CD4-positive, CD25-positive, alpha-beta regulatory T cell (primary cell): ENCODE measurements at places on chromosomes 1 and 21.

- DNase-seq: no peak
These were observed 46.3 kb downstream of the SLC30A10 start for GRCh38 chr1:219882096-219882495.

DNA sequence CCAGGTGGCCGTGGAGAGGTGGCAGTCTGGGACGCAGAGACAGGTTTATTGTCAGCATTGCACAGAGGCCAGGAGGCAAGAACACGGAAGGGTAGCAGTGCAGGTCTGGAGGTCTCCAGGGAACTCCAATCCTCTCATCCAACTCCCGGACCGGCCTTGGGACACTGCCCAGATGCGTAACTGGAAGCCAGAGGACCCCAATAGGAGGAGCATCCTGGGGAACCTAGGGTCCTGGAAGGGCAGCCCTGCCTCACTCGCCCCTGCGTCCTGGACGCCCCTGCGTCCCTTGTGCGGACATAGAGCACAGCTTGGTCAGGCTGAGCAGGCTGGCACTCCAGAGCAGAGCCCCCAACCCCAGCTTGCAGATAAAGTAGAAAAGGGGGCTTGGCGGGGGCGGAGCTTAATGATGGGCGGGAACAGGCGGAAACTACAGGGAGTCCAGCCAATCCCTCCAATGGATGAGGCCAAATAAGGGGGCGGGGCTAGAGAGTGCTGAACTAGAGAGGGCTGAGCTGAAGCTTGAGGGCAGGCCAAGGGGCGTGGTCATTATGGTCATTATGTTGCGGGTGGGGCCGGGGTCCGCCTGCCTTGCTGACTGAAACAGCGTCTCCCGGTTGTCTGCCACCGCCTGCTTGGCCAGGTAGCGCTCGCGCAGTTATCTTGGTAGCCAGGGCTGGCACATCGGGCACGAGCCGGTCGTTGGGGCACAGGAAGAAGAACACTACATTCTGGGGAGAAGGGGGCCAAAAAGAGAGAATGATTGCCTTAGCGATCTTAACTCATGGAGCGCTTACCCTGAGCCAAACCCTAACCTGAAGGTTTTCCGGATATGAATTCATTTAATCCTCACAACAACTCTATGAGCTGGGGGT is 3.7 kb upstream of the ARHGEF19 start:
- peak; percentile 74 for DNase-seq

GRCh38 chr1:58816747-58817221 is 32.9 kb upstream of the JUN start:
- no peak for DNase-seq

GRCh38 chr1:19644681-19645410 is 735 bp downstream of the NBL1 start:
- DNase-seq: no peak

GRCh38 chr1:210098356-210098755 is 134.2 kb upstream of the SERTAD4 start:
- no peak for DNase-seq

DNA sequence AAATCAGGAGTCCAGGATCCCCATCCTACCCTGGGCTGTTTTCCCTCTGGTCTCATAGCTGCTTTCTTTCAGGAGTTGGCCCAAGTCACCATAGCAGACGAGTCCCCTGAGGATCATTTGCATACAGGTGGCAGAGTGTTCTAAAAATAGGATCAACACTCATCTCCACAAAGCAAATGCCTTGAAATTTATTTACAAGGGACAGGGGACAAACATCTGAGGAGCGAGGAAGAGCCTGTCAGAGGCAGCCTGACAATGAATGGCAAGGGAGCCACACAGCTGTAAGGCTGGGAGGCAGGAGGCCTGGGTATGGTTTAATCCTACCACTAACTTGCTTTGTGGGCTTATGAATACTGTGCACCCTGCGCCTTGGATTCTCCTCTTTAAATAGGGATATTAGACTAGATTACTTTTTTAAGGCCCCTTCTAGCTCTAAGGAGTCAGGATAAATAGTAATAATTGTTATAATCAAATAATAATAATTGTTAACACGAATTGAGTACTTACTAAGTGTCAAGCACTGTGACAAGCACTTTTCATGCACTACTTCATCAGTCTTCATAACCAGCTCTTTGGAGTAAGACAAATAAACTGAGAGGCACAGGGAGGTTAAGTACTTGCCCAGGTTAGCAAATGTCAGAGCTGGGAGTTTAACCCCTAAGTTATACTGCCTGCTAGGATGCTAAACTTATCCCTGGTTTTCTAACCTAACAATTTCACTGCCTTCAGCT is 34.5 kb downstream of the RAB3B start:
- no peak for DNase-seq
